ENCODE measurements at places on chromosomes 1 and 21. TPM values are rescaled to one million over a fixed set of nuclear protein-coding genes. Genes with fewer than 3 reads are reported as not detected.

DNA sequence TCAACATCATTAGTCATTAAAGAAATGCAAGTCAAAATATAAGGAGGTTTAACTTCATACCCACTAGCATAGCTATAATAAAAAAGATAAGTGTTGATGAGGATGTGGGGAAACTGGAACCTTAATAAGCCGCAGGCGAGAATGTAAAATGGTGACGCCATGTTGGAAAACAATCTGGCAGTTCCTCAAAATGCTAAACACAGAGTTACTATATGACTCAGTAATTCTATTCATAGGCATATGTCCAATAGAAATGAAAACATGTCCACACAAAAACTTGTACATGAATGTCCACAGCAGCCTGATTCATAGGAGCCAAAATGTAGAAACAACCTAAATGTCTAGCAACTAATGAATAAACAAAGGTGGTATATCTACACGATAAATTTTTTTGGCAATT, 23.2 kb downstream of the DDX59 start:
- DNase-seq: no peak

GRCh38 chr1:157626099-157626498, 28.2 kb upstream of the FCRL4 start:
- DNase-seq: no peak

- DNase-seq: no peak
These were observed 15.1 kb upstream of the ECE1 start for GRCh38 chr1:21305155-21305899.

DNA sequence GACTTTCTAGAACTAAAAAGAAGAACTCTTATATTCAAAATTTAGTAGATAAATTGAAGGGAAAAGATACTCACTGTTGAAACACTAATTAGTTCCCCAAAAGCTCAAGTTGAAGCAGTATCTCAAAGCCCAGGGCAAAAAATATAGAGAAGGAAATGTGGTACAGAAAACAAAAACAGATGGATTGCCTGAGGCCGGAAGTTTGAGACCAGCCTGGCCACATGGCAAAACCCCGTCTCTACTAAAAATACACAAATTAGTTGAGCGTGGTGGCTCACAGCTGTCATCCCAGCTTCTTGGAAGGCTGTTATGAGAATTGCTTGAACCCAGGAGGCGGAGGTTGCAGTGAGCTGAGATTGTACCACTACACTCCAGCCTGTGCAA, 36.0 kb downstream of the FAM177B start:
- no peak for DNase-seq

DNA sequence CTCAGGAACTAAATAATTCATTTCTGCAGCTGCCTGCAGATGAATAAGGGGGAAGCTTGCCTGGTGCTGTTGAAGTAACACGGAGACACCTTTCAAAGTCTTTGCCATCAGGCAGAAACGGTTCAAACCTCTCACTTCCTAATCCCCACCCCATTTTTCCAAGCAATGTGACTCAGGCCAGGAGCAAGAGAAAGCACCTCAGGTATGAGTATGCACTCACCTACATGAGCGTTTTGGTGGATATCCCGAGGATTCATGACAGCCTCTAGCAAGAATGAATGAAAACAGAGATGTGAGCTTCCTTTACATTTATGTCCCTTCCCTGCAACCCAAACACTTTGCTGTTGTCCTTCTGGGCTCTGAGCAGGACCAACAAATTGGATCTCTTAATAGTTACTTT, 63.4 kb upstream of the LAX1 start:
- DNase-seq: no peak

GRCh38 chr1:234825498-234826165, 215.7 kb upstream of the IRF2BP2 start:
- no peak for DNase-seq

- DNase-seq: no peak
These were observed 13.2 kb downstream of the KRTAP26-1 start for GRCh38 chr21:30306884-30307283.

DNA sequence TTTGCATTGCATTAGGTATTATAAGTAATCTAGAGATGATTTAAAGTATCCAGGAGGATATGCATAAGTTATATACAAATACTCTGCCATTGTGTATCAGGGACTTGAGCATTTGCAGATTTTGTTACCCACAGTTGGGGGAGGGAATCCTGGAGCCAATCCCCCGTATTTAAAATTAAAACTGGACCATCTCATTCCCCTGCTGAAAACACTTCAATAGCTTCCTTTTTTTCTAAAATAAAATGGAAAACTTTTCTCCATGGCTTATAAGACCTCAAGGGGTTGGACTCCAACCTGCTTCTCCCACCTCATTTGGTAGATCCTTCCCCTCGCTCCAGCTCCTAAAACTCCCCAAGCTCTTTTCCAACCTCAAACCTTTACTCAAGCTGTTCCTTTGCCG, 10.4 kb upstream of the CD34 start:
- DNase-seq: no peak

DNA sequence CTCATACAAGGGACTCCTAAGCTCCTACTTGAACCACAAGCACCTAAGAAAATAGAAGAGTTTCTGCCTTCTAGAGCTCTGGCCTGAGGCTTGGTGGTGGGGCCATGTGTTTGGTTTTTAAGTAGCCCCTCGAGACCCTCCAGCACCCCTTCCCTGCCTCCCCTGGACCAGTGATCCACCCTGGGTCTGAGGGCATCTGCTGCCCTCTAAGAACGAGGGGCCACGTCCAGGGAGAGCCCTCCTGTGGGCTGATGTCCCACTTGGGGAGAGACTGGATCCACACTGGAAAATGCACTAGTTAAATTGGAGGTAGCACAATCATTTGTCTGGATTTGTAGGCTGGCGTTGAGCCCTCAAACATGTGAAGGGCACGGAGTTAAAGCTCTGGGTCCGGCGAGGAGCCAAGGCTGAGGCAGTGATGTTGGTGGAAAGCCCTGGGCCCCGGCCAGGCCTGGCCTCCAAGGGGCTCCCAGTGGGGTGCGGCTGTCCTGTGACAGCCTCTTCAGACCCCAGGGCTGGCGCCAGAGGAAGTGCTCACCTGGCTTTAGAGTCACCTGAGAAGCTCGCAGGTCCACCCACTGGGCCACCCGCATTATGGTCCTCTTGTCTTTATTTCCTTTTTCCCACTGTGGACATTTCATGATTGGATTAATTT, 65.2 kb downstream of the SLC37A1 start:
- DNase-seq: no peak

The HCN3 gene
- total RNA-seq: 0.84 TPM

The DYNLT5 gene
- 1.1 TPM for total RNA-seq

The TTC24 gene
- total RNA-seq: not detected

All from dermis blood vessel endothelial cell (primary cell).